Stimulated activated CD4-positive, alpha-beta T cell treated with anti-CD3 and anti-CD28 coated beads, TNF-alpha, amount 100 ng/mL, for 1 hour (primary cell): ENCODE measurements at places on chromosomes 6 and 20.

DNA sequence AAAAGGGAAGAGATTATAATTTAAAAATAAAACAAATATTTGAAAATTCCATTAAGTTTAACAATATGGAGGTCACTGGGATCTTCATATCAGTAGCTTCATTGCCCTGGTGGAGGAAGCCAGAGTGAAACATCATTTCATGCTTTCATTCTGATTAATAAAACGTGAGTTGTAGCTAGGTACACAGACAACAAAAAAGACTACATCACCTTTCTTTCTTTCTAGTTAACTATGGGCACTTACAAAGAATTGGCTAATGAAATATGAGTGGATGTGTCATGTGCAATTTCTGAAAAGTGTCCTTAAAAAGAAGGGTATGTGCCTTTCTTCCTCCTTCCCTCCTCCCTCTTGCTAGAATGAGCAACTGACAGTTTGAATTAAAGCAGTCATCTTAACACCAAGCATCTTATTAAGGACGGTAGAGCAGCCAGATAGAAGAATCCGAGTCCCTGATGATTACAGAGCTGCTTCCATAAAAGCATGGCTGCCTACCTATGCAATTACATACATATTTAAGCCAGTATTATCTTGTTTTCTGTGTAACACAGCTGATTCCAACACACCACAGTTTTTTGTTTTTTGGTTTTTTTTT is 3.4 kb downstream of the SERAC1 start:
- DNase-seq = no peak

GRCh38 chr20:11783102-11783850 is 134.4 kb upstream of the BTBD3 start:
- no peak for DNase-seq

- DNase-seq = no peak
These were observed 12.9 kb upstream of the C20orf144 start for GRCh38 chr20:33649201-33649681.

DNA sequence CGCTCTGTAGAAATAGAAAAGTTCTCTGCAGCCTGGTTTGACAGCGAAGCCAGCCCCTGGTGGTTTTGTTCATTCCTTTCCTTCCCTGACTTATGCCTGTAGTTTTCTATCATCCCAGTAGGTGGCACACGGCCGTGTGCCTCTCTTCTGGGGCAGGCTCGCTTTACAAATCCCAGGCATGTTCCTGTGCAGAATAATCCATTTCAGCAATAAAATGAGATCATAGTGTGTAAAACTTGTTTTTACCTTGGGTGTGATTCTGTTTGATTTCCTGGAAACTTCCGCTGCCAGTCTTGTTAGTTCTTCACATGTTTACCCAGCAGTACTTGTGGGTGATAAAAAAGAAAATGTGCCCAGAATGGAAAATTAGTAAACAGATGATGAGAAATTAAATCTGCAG is 7.4 kb upstream of the INSM1 start:
- no peak for DNase-seq

GRCh38 chr20:23926944-23927872 is 47.7 kb upstream of the CST5 start:
- DNase-seq = no peak

GRCh38 chr20:21161926-21162325 is 36.0 kb downstream of the KIZ start:
- DNase-seq = no peak

DNA sequence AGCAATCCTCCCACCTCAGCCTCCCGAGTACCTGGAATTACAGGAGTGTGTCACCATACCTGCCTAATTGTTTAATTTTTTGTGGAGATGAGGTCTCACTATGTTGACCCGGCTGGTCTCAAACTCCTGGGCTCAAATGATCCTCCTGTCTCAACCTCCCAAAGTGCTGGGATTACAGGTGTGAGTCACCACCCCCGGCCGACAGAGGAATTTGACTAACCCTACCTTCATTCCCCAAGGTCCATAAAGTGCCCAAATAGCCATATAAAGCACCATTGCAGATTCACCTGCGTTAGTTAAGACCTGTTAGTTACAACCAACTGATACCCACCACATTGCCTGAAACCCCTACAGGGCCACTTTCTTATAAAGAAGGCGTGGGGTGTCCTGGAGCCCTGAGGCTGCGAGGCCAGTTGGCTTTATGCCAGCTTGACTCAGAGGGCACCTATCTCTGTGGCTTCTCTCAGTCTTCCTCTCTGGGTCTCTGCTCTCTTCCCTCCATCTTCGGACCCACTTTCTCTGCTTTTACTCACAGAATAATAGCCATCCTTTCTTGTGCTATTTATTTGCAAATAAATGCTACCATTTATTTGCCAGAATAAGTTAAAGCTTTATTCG is 65.6 kb downstream of the SLC2A10 start:
- DNase-seq = no peak

- no peak for DNase-seq
These were observed 4.0 kb downstream of the SS18L1 start for GRCh38 chr20:62147528-62147927.

DNA sequence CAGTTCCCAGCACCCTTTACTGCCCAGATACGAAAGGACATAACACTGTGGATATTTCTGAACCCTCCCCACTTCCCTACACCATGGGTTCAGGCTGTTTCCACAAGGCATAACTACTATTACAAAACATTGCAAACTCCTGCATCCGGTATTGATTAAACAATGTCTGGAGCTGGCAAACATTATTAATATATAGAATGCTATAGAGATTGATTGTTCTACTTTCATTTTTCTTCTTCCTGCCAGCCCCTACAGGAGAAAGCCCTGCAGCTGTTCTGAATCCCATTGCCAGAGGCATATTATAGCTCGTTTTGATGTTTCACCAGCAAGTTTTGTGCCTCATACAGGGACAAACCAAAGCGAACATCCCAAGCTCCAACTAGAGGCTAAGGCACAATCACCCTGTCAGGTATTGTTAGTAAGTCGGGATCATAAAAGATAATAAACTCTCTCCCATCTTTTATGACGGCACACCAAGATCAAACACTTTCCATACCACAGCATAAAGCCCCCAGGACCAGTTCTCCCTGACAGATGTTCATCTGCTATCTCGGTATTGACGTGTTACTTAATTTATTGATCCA is 331.1 kb upstream of the NT5E start:
- no peak for DNase-seq

DNA sequence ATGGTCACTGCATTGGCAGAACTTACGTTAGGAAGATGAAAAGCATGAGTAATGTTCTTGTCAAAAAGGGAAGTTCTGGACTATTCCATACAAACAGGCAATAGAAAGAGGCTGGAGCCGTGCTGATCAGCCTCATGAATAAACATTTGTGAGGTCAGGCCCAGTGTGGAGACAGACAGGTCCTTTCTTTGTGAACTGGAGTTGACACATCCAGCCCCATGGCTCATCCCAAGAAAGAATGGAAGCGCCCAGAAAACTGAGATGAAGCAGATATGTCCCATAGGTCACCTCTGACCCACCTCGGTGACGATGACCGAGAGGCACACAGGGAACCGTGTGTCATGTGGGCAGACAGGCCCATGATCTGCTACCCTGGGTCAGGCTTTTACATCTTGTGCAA is 276.0 kb upstream of the SGK1 start:
- no peak for DNase-seq

DNA sequence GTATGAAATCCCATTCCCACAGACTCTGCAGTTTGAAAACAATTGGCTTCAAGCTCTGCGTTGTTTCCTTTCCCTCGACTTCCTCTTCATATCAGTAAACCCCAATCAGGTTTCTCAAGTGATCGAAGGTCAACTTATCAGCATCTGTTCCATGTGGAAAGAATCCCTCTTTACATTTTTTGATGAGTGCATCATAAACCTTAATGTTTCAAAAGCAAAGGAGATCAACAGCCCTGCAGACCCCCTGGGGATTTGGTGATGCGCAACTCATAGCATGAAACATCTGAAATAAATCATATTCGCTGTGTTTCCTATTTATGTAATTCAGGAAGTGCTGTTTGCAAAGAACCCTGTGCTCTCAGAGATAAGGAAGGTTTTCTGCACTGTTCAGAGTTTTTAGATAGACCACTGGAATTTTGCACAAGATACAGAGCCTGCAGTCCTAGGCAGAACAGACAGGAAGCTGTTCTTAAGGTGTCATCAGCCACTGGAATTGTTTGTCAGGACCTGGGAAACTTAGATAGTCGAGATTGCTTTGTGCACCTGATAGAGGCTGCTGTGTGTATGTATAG is 216.0 kb downstream of the HIVEP2 start:
- DNase-seq = no peak

GRCh38 chr6:44034391-44034861 is 92.8 kb downstream of the MRPL14 start:
- DNase-seq = no peak

GRCh38 chr6:145656128-145656527 is 79.2 kb downstream of the EPM2A start:
- no peak for DNase-seq

DNA sequence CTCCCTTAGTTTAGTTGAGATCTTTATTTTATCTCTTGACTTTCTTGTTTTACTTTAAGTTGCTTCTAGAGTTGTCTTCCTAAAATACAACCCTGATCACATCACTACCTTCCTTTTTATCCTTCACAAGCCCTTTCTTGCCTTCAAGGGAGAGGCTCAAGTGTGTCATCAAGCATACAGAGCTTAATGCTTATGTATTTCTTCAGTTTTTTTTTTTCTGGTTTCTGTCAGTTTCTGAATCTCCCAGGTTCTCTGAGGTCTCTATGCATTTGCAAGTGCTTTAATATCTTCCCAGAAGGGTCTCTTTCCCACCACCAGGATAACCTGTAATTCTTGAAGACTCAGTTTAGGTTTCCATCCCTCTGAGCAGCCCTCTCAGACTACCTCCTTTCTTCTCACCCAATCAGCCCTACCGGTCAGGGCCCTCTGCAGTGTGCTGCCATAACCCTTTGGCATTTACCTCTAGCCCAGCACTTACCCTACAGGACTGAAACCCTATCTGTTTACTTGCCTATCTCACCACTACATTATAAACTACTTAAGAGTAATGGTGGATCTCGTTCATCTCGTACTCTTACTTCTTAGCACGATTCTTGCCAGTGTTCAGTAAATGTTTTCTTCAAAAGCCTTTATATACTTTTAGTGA is 36.9 kb downstream of the EYA4 start:
- no peak for DNase-seq

DNA sequence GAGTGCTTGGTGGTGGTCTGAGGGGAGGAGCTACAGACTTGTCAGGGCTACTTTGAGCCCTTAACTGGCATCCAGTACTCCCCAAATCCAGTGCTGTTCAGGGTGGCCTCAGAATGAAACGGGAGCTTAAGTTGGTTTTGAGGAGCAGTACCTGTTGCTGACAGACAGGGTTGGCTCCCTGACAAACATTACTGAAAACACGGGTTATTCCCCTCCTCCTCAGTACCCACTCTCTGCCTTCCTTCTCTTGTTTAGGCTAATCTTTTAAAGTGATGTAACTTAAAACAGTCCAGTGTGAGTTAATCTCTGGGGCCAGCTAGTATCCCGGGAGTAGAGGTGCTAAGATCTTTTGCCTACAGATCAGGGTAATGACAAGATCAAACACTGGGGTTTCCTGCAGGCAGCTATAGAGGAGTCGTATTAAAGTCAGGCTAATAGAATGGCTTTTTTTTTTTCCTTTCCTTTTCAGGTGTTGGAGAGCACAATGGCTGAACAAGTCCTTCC is 3.7 kb downstream of the TNFAIP3 start:
- no peak for DNase-seq

DNA sequence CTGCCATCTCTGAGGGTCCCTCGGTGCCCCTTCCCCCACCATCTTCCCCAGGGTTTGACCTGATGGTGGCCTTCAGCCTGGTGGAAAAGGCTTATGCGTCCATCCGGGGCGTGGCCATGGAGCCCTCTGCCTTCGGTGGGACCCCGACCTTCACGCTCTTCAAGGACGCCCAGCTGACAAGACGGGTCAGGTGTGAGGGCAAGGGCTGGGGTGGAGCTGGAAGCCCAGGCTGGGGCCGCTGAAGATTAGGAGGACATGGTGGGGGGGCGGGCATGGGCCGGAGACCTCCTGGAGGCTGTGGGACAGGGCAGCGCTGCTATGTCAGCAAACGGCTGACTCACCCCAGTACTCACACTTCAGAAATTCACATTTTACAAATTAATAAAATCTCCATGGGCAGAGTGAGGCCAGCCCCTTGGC is 23.5 kb downstream of the COL20A1 start:
- DNase-seq = no peak

GRCh38 chr6:30730601-30731435 is 10.7 kb downstream of the TUBB start:
- DNase-seq = peak; percentile 65

DNA sequence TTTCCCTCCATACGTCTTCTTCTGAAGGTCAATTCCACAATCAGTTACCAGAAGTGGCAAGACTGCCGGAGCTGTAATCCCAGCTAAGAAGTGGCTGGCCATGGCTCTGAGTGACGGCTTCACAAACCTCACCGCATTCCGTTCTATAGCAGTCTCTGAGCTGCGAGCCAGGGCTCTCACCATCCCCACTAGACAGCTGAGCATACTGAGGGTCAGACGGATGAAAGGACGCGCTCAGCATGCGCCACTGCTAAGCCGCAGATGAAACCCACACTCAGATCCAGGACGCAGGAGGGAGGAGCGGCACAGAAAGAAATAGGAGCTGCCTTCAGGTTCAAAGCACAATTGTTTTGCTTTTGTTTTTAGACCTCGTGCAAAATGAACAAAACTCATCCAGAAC is 97.9 kb downstream of the ANKRD60 start:
- DNase-seq = no peak

- DNase-seq = no peak
These were observed 146.5 kb upstream of the TOP1 start for GRCh38 chr20:40882152-40882551.

DNA sequence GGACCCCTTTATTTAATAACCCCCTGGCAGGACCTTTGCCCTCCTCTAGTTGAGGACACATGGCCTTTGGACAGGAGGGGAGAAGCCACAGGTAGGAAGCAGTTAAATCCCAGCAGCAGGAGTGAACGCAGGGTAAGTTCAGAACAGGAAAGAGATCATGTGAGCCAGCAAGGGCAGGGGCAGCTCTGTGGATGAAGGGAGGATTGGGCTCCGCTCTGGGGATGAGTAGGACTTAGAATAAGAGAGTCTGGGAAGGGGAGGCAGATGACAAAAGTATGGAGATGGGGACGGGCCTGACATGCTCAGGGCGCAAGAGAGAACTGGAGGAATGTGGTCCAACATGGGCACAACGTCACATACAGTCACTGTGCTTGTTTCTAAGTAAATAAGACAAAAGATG is 89.0 kb downstream of the NDUFAF5 start:
- no peak for DNase-seq

DNA sequence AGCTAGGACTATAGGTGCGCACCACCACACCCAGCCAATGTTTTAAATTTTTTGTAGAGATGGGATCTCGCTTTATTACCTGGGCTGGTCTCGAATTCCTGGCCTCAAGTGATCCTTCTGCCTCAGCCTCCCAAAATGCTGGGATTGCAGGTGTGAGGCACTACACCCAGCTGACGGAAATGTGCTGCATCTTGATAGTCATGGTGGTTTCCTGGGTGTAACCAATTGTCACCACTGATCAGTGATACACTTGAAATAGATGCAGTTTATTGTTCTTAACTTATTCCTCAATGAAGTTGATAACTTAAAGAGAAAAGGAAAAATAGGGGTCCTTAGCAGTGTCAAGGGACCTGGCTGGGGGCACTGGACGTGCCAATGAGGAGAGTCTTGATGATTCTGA is 92.4 kb downstream of the PPP1R14C start:
- no peak for DNase-seq

GRCh38 chr6:58290177-58290576 is 972.7 kb downstream of the PRIM2 start:
- no peak for DNase-seq
